AG08395 (cell line): ENCODE measurements at places on chromosomes 3 and 15.

- no peak for DNase-seq
Measured at GRCh38 chr3:191066669-191067068, 132.4 kb upstream of the OSTN start.

DNA sequence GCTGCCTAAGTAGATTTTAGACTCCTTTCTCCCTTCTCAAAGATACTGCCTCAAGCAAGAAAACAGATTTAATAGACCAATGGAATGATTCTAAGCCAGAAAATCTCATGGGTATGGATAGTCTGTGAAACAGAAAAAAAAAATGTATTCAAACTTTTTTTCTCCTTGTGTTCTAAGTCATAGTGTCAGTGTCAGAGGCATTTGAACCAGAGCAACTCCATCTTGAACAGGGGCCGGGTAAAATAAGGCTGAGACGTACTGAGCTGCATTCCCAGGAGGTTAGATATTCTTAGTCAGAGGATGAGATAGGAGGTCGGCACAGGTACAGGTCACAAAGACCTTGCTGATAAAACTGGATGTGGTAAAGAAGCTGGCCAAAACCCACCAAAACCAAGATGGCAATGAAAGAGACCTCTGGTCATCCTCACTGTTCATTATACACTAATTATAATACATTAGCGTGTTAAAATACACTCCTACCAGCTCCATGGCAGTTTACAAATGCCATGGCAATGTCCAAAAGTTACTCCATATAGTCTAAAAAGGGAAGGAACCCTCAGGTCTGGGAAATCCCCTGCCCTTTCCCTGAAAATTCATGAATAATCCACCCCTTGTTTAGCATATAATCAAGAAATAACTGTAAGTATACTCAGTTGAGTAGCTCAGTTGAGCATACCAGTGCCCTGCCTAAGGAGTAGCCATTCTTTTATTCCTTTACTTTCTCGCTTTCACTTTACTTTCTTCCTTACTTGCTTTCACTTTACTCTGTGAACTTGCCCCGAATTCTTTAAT lies 72.8 kb upstream of the GOLGA8B start:
- DNase-seq: no peak

- peak; percentile 20 for DNase-seq
Measured at GRCh38 chr3:100782906-100783305, 73.6 kb downstream of the TFG start.

DNA sequence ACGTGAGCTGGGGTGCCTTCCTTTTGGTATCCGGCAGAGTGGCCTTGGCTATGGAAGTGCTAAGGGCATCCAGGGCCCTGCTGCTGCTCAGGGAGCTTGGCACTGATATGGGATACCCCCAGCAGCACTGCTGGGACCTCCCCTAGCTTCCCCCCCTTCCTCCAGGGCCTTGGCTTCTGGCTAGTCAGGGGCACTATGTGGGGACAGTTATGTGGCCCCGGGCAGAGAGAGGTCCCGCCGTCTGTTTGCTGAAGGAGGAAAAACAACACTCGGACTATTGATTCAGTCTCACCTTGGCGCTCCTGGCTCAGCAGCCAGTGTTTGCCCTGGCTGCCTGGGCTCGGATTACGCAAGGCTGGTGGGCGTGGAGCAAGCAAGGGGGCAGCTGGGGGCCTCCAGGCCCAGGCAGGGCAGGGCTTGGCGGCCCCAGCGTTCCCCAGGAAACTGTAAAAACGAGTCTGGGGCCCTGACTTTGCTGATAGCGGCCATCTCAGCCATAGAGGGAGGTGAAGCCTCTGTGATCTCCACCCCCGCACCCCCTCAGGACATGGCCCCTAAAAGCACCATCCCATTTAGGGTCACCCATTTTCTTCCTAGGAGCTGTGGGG lies 5.7 kb downstream of the FURIN start:
- no peak for DNase-seq

DNA sequence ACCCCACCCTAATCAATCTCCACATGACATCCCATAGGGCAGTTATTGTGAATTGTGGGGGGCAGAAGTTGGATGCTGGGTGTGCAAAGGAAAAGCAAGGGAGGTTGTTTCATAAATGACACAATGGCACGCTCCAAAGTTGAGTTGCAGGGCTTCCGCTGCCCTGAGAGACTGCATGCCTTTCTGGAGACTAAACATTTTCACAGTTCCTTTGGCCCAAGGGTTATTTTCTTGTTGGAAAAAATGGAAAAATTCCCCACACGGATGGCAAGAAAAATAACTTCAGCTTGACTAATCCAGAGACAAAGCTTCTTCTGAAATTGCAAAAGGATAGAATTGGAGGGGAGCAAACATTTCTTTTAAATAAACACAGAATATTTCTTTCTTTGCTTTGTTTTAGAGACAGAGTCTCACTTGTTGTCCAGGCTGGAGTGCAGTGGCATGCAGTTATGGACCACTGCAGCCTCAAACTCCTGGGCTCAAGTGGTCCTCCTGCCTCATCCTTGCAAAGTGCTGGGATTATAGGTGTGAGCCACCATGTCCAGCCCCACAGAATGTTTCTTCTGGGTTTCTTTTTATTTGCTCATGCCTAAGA lies 19.1 kb upstream of the TPM1 start:
- peak; percentile 81 for DNase-seq

DNA sequence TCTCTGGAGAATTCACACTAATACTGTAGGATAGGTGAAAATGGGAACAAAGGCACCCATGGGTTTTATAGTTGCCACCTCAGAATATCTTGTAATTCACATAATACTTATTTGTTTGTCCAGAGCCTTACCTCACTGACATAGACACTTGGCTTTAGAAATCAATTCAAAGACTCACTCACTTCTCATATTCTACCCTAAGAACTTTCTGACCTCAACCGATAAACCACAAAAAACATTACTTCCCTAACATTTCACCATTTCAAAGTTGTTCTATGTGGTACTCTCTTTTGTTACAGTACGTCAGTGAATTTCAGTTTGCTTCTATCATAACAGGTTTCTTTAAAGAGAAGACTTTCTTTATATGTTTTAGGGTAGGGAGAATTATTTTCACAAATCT lies 359.3 kb downstream of the IGSF11 start:
- DNase-seq: no peak

DNA sequence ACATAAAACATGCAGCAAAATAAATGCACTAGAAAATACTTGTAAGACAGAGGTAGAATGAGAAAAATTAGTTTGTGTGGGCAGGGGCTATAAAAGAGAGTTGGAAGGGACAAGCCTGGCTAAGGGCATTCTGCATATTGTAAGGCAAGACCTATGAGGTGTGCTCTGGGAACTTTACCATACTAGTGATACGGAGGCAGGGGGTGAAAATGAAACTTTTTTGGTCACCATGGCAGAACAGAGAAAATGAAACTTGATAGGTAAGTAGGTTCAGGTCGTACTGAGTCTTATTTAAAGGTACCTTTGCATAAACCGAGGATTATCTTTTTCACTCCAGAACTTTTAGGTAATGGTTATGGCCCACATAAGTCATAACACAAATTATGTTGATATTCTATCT lies 74.7 kb upstream of the ACKR4 start:
- DNase-seq: no peak

- DNase-seq: peak; percentile 51
Measured at GRCh38 chr3:113912552-113913236, 35.1 kb upstream of the ZDHHC23 start.

DNA sequence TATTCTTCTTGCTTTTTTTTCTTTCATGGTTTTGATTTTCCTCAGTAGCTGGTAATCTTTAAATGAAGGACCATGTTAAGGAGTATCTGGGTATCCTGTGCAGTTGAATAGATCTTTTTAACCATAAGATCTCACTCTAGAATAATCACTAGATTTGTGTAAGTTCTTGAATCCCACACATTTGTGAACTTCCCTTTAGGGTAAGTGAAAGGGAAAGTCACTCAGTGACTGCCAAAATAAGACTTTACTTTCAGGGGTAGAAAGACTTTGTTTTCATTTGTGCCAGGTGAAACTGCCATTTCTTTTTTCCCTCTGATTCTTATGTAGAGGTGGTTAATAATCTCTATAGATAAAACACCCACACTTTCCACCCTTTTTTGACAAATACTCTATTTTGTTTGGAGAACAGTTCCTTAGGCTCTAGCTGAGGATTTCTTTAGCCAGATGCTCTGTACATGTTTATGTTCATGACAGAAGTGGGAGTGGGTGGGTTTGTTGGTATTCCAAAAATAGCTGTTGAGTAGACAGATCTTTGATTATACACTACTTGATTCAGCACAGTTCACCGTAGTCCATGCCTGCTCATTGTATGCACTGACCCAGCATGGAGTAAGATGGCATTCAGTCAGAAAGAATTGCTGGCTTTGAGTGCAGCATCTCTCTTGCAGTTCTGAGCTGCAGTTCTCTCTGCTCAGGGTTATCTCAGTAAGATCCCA lies 28.5 kb downstream of the LRRC49 start:
- no peak for DNase-seq

- no peak for DNase-seq
Measured at GRCh38 chr3:25513642-25514266, 85.7 kb downstream of the RARB start.

GRCh38 chr3:194492001-194492400 lies 5.2 kb upstream of the ATP13A3 start:
- no peak for DNase-seq

DNA sequence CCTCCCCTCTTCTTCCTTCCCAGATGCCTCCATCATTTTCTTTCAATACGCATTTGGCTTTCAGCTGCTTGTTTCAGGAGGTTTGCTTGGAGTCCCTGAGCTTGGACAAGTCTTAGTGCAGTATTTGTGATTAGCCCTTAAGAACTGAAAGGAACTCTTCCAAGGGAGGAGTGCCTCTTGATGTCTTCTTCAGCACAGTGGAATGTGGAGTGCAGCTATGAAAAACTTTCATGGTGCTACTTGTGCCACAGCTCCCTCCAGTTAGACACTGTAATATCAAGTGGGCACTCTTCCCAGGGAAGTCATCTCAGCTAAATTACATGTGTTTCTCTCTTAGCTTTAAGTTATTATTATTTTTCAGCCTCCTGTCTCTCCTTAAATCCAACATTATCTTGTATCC lies 173.1 kb downstream of the NECTIN3 start:
- peak; percentile 57 for DNase-seq

DNA sequence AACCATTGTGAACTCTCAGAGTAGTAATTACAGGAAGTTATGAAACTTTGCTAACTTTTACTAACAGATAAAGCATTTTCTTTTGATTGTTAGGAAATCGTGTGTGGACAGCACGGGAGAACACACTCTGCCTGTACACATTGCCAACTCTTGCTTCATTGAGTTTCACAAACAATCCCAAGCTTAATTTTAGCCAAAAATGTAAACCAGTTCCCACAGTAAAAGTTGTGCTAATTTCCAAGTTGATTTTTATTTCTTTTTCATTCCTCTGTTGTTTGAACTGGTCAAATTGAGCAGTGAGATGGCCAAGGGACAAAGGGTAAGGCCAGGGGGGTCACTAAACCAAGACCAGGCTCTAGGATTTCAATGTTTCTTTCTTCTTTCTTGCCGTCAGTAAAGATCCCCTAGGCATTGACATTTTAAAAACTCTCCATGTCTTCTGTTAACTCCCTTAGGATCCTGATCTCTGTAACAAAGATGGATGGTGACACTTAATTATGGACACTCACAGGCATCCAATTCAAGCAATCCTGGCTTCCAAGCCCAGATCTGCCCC lies 414.9 kb downstream of the RBMS3 start:
- peak; percentile 67 for DNase-seq

- no peak for DNase-seq
Measured at GRCh38 chr3:160691151-160691550, 14.2 kb downstream of the ARL14 start.

DNA sequence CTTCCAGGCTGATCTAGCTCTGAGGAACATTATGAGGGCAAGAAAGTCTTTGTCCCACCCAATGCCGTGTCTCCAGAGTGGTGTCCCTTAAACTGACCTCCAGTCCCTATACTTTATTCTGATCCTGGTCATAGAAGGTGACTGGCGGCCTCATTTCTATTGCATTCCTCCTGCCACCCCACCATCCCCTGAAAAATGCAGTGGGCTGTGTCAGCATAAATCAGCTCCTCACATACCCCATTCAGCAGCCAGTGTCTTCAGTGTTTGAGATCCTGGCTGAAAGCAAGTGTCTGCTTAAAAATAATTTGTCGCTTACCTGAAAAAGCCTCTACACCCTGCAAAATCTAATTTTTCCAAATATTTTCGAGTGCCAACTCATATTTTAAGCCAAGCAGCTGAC lies 346.1 kb downstream of the FEZF2 start:
- no peak for DNase-seq

DNA sequence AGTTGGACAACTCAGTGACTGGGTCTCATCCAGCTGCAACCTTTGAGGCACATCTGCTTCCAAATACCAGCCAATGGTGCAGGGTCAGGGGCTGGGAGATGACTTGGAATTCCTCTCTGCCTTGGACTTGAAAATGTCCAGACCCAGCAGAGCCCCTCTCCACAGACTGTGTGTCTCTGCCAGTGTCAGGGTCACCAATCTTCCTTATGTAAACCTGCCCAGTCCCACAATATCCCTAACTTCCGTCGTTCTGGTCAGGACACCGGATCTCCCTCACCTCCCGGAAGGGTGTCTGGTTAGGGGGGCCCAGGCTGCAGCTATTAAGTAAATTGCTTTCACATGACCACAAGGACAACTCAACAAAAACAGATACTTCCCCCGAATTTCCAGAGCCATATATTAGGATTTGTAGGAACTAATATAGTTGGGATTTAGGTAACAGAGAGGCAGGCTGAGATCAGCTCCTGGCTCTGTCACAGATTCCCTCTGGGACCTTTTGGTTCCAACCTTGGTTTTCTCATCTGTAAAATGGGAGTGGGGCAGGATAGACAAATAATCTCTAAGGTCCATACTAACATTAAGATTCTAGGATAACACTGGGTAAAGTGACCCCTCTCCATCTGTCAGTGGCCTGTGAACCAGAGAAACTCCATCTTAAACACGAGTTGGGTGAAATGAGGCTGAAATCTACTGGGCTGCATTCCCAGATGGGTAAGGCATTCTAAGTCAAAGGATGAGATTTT lies 30.8 kb downstream of the IGDCC3 start:
- DNase-seq: no peak

DNA sequence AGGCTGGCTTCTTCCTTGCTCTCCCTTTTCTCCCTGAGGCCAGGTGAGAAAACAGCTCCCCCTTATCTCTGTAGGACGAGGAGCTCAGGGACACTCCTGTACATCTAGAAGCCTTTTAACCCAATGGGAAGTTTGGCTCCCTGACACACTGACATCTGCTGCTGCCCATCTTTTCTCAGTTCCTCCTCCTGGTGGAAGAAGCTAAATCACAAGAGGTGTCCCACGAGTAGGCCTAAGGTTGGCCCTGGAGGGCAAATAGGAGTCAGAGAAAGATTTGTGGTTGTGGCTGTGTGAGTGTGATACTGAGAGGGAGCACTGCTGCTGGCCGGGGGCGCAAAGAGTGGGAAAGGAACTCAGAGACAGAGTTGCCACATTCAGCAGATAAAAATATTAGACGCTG lies 49.5 kb downstream of the ARHGAP31 start:
- DNase-seq: no peak

DNA sequence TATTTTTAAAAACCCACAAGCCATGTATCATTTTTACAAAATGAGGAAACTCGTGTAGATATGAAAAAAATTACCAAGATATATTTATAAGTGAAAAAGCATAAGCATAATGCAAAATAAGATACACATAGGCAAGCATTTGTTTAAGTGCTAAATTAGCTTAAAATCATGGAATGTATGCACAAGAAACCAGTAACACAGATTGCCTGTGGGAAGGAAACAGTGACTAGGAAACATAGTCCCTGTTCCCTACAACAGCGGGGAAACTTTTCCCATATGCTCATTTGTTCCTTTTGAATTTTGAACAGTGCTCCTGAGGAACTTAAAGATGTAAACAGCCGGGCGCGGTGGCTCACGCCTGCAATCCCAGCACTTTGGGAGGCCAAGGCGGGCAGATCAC lies 169.5 kb downstream of the PDE8A start:
- DNase-seq: no peak

- DNase-seq: peak; percentile 9
Measured at GRCh38 chr15:64426845-64427465, 33.4 kb upstream of the ZNF609 start.
